Activated naive CD4-positive, alpha-beta T cell (primary cell): ENCODE measurements at places on chromosomes 1 and 21.

DNA sequence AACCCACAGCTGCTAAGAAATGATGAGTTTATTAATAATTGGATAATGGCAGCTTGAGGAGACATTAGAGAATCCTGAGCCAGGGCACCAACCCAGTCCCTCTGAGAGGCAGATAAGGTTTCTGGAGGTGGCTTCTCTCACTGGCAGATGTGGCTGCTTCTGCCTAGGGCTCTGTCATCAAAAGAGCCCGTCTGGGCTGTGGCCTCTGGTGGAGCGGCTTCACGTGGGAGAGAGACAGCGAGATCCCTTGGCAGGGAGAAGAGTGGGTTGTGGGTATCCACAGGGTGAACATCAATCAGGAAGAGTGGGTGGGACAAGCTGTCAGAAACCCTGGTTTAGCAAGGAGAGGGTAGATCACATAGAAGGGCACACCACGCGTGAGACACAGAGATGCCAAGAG, 30.0 kb downstream of the VWA5B1 start:
- no peak for DNase-seq

- peak; percentile 21 for DNase-seq
Observed at GRCh38 chr21:36104317-36105300, 30.3 kb upstream of the CBR3 start.

GRCh38 chr1:13817906-13818305, 117.9 kb downstream of the PRDM2 start:
- no peak for DNase-seq

DNA sequence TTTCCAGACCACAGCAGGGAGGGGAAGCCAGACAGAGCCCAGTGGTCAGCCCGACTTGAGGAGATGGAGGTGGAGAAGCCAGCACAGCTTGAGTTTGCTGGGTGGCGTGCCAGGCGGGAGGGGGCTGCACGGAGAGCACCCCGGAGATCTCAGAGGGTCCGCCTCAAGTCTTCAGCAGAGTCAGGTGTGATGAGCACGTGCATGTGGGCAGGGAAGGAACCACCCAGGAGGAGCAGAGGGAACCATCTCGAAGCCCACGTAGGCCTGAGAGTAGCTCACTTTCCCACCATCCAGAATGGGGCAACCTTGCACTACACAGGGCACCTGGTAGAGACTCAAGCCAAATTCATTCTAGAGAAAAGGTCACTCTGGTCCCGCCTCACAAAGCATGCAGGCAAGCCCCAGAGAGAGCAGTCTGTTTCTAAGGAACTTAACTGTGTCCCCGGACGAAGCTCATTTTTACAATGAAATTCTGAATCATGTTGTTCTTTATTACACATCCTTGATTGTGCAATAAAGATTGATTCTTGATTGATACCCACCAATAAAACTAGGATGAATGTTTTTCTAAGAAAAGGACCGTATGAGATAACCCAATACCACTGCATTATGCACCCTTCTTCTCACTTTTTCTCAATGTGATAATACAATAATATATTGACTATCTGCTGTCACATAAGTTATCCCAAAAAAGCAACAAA, 64.2 kb downstream of the FHAD1 start:
- no peak for DNase-seq

DNA sequence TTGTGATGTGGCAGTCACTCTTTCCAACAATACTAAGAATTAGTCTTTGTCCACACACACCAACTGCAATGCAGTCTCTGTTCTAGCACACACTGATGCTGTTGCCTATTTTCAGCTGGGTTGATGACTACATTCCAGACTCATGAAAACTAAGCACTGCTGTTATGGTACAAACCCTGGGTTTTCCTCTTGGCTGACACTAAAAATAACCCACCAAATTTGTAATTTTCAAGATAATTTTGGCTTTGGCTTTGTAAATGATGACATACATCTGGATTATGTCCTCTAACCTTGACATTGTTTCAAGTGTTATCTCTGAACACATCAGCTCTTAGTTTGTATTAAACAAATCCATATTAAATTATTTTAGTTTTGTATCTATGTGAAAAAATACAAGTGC, 444.8 kb downstream of the PTPRC start:
- DNase-seq: no peak

DNA sequence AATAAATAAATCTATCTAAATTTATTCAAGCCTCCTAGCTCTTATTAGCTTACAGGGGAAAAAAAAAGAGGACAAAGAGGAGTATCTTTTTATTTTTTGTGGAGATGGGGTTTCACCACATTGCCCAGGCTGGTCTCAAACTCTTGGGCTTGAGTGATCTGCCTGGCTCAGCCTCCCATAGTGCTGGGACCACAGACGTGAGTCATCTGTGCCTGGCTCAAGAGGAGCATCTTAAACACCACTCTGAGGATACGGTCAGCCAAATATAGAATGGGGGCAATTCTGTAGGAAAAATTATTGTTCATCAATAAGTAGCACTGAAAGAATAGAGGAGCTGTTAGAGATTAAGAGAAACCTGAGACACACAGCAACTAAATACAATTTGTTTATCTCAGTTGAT, 24.1 kb downstream of the SLC45A3 start:
- no peak for DNase-seq

DNA sequence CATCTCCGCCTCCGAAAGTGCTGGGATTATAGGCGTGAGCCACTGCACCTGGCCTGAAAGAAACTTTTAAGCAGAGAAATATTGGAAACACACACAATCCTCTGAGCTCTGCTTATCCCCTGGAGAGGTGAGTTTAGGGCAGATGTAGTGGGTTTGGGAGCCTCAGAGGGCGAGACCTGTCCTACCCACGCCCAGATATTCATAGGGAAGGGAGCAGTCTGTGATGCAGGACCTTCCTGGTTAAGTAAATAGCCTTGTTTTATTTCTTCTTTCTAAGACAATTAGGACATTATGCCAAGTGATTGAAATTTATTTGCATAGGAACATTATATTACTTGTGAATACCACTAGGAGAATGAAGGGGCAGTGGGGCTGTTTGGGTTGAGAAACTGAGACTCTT, 18.0 kb upstream of the SLC45A1 start:
- DNase-seq: no peak

DNA sequence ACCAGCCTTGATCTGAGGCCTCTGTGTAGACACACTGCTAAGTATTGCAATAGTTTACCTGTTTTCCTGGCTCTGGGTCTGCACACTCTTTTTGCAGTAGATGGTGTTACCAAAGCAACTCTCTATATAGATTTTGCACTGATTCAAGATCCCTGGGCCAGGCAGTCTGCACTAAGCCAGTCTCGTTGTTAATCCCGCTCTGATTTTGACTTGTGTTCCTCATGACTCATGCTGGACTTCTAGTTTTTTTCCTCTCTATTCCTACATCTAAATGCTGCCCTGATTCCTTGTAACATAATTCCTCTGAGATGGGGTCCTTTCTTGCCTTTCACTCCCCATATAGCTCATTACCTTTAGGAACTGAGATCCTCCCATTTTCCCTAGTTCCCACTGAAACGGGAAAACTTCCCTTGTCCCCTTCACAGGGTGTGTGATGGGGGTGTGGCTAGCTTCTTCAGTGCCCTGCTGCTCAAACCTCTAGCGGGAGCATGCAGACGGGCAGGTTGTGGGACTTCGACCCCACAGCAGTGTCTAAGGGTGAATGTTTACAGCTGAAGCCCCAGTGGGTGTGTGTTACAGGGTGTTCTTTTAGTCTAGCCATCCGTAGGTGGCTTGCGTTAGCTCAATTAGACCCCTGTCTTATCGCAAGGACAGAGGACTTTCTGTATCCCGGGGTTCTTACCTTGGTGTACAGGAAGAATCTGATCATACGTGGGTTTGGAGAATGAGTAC, 106.5 kb upstream of the RAB3GAP2 start:
- no peak for DNase-seq

DNA sequence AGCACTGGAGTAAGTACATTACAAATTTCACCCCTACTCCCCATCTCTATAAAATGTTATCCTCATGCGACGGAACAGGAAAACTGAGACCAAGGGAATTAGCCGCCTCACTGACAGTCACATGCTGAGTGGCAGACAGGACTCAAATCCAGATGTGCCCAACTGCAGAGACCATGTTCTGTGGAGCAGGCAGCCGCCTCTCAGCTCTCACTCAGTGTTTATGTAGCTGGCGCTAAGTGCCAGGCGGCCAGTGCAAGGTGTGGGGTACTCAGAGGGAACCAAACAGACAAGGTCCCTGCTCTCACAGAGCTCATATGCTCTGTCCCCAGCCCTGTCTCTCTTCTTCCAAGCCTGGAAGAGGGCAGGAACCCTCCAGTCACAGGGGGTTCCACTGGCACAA, 5.1 kb downstream of the CAPZB start:
- DNase-seq: no peak

GRCh38 chr1:30108186-30108585, 615.2 kb downstream of the MATN1 start:
- DNase-seq: no peak

DNA sequence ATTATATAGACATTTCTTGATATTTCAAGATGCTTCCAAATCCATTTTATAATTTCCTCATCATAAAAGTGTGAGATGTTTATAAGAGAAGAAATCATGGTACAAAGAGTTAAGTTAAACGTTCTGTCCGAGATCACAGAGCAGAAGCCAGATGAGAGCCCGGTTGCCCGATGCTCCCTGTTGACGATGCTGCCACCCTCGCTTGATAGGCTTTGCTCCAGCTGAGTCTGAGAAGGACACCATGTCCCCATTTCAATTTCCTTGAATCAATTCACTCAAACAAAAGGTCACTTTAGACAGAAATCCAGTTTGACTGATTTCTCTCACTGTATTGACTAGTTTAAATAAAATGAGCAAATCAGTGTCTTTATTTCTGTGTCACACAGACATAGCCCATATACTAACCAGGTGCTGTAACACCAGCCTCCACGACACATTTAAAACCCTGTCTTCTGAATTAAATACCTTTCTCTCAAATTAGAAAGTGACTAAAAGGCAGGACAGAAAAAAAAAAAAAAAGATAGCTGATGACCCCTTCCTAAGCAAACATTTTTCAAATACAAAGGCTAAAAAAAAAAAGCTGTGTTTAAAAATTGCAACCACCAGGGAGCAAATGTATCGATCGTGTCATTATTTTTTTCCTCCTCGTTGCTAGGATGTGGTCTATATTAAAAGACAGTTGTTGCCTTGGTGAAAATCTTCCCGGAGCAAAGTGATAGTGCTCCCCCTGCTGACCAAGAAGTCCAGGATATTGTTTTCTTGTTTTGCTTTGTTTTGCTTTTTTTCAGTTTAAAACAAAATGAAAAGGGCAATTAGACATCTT, 35.2 kb downstream of the DNASE2B start:
- peak; percentile 10 for DNase-seq
